ENCODE measurements at places on chromosomes 6 and 20.

- no peak for DNase-seq
These were observed 118.6 kb downstream of the MOXD1 start for GRCh38 chr6:132282696-132283095.

DNA sequence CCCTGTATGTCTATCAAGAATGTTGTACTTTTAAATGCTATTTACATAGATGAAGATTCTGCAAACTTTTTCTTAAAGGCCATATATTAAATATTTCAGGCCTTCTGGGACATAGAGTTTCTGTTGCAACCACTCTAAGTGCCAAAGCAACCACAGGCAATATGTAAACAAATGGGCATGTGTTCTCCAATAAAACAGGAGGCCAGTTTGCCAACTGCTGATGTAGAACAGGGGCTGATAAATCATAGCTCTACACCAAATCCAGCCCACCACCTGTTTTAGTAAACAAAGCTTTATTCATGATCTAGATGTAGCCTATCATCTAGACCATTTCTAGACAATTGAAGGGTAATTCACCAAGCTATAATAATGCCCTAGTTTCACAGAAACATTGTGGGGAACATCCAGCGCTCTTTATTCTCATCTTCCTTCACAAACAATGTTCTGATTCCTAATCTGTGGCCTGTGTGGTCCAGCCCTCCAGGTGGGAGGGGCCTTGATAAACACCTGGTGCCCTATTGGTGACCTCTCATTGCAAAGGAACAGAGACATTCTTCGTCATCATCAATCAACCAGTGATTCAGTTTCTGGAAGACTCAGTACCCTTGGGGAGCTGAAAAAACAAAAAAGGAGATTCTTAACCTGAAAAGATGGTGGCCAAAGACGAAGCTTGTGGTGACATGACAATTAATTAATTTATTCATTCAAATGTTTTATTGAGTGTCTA lies 80.2 kb downstream of the PREP start:
- no peak for DNase-seq

- no peak for DNase-seq
These were observed 20.8 kb upstream of the MLN start for GRCh38 chr6:33824461-33825154.

- DNase-seq, result no peak
These were observed 26.6 kb upstream of the PI16 start for GRCh38 chr6:36927691-36928546.

DNA sequence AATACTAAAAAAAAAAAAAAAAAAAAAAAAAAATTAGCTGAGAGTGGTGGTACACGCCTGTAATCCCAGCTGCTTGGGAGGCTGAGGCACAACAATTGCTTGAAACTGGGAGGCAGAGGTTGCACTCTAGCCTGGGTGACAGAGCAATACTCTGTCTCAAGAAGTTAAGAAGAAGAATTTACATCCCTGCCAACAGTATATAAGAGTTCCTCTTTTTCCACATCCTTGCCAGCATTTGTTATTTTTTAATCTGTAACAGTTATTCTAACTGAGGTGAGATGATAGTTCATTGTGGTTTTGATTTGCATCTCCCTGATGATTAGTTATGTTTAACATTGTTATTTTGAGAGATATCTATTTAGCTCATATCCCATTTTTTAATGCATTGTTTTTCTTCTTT lies 20.3 kb upstream of the DYNLRB1 start:
- DNase-seq, result no peak

DNA sequence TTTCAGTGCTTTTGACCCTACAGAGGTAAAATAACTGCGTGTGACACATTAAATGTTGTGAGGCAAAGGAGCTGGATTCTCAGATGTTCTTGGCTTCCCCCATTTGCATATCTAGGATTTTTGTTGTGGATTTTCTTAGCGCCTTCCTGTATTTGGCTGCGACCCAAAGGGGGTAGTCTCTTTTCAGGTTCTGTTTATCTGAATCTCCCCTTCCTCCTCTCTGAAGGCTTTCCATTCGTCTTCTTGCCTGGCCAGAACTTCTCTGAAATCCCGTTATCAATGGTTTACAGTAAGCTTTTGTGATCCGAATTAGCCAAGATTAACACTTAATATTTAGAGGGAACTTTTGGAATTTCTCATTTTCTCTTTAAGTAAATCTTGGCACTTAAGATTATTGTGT lies 60.8 kb downstream of the ADGRB3 start:
- no peak for DNase-seq

DNA sequence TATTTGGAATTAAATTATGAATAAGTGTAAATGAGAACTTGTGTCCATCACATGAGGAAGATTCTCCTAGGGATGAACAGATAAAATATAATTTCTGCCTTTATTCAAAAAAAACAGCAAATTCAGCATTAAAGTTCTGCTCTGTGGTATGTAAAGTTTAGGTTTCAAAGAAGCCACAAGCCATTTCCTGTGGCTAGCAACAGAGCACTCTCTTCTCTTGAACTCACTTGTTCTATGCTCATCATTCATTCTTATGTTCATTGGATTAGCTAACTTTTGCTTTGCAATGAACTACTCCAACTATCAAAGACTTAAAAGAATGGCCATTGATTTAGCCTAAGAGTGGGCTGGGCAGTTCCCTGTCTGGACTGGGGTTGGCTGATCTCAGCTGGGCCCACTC lies 20.8 kb upstream of the SNRPB2 start:
- DNase-seq, result no peak

DNA sequence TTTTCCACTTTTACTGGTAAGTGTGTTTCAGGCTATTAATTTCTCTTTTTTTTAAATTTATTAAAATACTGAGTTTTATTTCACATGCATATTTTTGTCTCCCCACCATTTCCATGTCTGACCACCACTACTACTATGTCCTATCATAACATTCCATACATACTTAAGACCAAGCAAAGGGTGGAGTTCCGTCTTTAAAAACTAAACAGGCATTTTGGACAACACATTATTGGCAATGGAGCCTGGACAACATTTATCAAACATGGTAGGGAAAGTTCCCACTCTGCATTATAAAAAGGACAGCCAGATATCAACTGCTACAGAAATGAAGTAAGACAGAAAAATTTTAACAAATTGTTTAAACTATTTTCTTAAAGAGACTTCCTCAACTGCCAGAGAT lies 91.9 kb downstream of the LMBRD1 start:
- no peak for DNase-seq

GRCh38 chr20:55701467-55701866 lies 303.9 kb downstream of the CBLN4 start:
- no peak for DNase-seq

GRCh38 chr20:3239026-3239866 lies at the start of gene SLC4A11:
Gene SLC4A11 (minus strand): TSS chr20:3239190. CDS start chr20:3239137, 53 bp downstream.
- no peak for DNase-seq

GRCh38 chr6:156563714-156564113 lies 213.5 kb upstream of the ARID1B start:
- no peak for DNase-seq

DNA sequence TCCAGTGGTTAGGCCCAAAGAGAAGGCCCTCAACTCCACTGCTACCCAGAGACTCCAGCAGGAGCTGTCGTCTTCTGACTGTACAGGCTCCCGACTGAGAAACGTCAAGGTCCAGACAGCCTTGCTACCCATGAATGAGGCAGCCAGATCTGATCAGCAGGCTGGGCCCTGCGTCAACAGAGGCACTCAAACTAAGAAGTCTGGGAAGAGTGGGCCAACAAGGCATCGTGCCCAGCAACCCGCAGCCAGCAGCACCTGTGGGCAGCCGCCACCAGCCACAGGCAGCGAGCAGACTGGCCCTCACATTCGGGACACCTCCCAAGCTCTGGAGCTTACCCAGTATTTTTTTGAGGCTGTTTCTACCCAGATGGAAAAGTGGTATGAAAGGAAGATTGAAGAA lies 8.1 kb downstream of the LYRM2 start:
- DNase-seq, result no peak

- DNase-seq, result no peak
These were observed 8.8 kb downstream of the ASIP start for GRCh38 chr20:34250005-34250404.

DNA sequence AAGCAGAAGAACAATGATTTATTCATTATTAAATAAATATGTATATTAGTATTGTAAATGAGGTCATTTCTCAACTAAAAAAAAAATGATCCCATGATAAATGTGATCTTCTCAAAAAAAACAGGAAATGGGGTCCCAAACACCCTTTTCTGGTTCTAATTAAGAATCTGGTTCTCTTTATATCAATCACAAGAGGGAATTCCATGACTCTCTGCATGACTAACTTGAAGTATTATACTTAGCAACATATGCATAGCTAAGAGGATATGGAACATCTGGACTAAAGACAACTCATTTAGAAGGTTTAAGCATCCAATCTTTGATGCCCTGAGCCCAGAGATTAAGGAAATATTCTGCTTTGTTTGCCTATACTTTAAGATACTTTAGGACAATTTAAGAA lies 89.7 kb upstream of the EMILIN3 start:
- no peak for DNase-seq

DNA sequence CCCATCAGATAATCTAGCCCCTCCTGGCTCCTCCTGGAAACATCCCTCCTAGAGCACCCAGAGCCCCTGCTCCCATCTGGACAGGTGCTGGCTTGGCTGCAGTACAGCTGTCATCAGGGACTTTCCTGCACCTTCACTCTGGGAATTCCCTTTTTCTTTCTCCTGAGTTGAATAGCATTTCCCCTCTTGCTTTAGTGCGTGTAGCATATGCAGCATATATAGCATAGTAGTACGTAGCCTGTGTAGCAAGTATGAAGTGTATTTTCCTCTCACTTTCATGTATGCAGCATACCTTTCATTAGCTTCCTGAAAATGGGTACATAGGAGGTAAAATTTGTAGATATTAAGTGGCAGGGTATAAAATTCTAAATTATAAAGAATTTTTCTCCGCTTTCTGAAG lies 352.9 kb downstream of the ESR1 start:
- DNase-seq, result no peak

- no peak for DNase-seq
These were observed 395.4 kb upstream of the SOX4 start for GRCh38 chr6:21198032-21198640.

DNA sequence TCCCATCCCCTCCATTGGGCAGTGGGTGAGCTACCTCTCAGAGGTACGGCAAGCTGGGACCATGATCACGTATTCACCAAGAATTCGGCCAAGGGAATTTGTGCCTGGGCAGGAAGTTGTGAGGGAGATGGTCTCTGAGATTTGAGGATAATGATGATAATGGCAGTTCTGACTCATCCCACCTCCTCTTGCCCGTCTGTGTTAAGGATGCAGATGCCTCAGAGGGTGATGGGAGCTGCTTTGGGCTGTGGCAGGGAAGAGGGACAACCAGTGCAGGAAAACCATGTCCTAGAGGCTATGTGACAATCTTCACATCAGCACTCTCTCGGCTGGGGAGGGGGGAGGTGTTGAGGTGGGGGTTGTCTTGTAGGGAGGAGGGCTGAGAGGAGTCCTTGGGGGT lies 4.3 kb downstream of the TGM6 start:
- no peak for DNase-seq

DNA sequence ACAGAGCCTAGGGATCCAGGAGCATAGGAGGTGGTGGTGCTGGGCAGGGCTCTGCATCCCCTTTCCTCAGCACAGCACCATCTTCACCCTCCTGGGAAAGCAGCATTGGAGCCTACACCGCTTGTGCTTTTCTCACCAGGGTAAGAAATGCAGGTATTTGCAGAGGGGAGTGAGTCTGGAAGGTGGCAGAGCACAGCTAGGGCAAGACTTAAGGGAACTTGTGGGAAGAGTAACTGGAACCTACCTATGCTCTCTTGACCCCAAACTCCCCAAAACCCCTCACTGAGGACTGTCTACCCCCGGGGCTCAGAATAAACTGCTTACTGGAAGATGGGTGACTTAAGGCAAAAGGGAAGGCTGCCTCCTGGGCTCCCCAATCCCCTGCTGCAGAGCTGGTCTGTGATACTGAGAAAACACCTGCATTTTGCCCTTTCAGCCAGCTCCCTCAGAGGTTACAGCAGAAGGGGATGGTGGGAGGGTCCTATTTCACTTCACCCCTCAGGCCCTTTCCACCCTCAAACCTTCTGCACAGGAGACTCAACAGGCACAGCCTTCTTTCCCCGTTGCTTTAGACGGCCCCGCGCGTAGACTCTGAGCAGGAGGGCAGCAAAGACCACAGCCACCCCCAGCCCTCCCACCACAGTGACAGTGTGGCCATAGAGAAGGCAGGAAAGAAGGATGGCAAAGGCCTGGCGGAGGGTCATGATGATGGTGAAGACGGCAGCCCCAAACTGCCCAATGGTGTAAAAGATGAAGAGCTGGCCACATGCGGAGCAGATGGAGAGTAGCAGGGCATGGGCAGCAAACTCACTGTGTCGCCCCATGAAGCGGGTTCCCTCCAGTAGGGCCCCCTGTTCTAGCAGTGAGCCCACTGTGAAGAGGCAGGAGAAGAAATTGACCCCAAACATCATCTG lies 2.9 kb downstream of the SLC35B2 start:
- DNase-seq, result no peak

DNA sequence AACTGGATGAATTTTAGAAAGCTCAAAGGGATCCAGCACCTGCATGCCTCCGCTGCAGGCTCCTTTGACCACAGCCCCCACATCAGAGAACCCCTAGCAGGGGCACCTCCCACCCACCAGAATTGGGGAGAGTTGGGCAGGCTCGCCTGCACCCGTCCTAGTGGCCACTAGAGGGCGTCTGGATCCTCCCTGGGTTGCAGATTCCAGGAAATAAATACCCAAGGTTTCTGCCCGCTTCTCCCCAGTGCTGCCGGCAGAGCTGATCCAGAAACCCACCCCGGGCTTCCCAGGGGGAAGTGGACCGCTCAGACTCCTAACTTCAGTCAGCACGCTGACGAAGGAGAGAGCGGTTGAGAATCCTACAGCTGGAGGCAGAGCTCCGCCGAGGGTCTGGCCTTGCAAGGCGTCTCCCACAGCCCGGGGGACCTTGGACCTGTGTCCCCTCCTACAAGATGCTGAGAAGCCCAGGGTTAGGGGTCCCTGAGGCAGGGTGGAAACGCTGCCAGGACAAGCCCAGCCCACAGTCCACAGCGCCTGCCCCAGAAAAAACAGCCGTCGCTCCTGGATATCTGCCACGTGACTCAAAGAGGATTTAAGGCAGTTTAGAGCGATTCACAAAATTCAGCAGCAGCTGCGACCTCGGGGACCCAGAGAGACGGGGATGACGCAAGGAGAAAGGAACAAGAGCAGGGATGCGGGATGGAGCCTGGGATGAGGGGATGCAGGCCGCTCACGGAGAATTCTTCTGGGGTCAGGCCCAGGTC lies 32.6 kb upstream of the PHACTR3 start:
- DNase-seq, result peak; percentile 27

GRCh38 chr6:46184114-46184513 lies 13.3 kb upstream of the ENPP5 start:
- DNase-seq, result no peak

GRCh38 chr20:54368570-54368969 lies 106.8 kb upstream of the DOK5 start:
- DNase-seq, result no peak

GRCh38 chr6:156992020-156992804 lies 215.0 kb downstream of the ARID1B start:
- no peak for DNase-seq

GRCh38 chr6:112010328-112010727 lies 43.6 kb upstream of the CCN6 start:
- no peak for DNase-seq

GRCh38 chr20:32972181-32973076 lies 31.8 kb downstream of the SUN5 start:
- DNase-seq, result peak; percentile 52

- no peak for DNase-seq
These were observed 23.9 kb downstream of the NOL4L start for GRCh38 chr20:32560989-32561830.

GRCh38 chr6:105695461-105695860 lies 292.6 kb upstream of the PREP start:
- no peak for DNase-seq
